ENCODE measurements at places on chromosomes 2 and 18.
A peak's percentile ranks its signal among the peaks of the same experiment; 100 is the strongest.

- H3K36me3 ChIP-seq, result peaks cover 40% of the 10 kb centered on the region
- peak overlapping the region; percentile 68 for H3K27ac ChIP-seq
- no peak for DNase-seq
- H3K4me3 ChIP-seq, result peak overlapping the region; percentile 58
- H3K4me1 ChIP-seq, result peaks cover 63% of the 10 kb centered on the region
Observed at GRCh38 chr18:2662990-2663389, 7.5 kb downstream of the SMCHD1 start.

DNA sequence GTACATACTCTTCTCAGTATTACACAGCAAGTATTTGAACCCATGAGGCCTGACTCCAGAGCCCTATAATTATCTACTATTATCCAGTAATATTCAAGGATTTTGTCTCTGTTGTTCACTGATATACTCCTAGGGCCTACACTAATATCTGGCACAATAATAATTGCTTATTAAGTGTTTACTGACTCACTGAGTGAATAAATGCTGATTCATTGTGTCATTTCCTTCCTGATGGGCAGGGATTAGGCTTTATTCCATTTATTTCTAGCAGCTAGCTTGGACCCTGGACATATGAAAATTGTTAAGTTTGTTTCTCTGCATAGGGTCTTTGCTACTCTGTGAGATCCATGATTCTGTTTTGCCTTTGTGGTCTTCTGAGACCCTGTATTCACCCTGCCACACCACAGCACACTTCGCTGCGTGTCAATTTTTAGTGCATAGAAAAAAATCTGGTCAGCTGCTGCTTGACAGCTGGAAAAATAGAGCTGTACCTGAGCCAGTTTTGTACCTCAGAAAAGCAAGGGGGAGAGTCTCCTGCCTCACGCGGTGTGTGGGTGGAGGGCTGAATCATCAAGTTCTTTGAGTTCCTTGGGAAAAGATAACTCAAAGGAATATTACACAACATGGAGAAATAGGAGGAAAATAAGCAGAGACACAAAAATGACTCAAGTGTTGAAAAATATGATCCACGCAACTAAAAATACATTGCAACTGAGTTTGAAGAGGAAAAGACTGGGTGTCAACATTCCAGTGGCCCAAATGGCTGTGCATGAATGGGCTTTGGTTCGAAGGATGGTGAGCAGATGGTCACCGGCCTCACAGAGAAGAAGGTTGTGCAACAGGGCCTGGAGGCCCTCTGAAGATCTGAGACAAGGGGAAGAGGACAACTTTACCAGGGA, 18.9 kb upstream of the DPP4 start:
- H3K36me3 ChIP-seq, result no peaks in the 10 kb centered on the region
- no peak overlapping the region for H3K4me3 ChIP-seq
- DNase-seq, result no peak
- no peak overlapping the region for H3K27ac ChIP-seq
- no peaks in the 10 kb centered on the region for H3K4me1 ChIP-seq

- H3K4me3 ChIP-seq, result no peak overlapping the region
- no peaks in the 10 kb centered on the region for H3K4me1 ChIP-seq
- no peak for DNase-seq
Observed at GRCh38 chr2:56741601-56742102, 557.9 kb downstream of the CCDC85A start.

DNA sequence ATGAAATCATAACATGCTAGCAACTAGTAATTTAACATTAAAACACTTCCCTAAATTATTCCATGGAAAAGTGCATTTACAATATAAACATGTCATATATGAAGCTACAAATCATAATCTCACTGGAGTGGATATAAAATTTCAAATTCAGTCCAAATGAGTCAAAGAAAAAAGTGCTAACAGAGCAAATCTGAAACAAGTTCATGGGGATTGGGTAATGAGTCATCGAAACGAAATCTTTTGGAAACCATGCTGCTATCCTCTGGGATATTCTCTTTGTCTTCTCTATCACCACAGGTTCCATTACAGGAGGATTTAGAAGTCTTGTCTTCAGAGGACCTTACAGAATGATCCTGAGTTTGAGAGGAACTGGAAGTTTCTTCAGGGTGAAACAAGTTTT, 34.1 kb downstream of the STK17B start:
- DNase-seq, result no peak
- H3K27ac ChIP-seq, result peak overlapping the region; percentile 31
- H3K4me3 ChIP-seq, result no peak overlapping the region
- peaks cover 6% of the 10 kb centered on the region for H3K4me1 ChIP-seq
- H3K36me3 ChIP-seq, result peaks cover 76% of the 10 kb centered on the region
- H3K27me3 ChIP-seq, result no peaks in the 10 kb centered on the region

- no peaks in the 10 kb centered on the region for H3K27me3 ChIP-seq
- no peak for DNase-seq
- H3K4me3 ChIP-seq, result no peak overlapping the region
- H3K36me3 ChIP-seq, result no peaks in the 10 kb centered on the region
Observed at GRCh38 chr2:228446734-228447133, 265.2 kb upstream of the SPHKAP start.
